Glomerular endothelial cell (primary cell): ENCODE measurements at places on chromosomes 12 and 14. TPM values are rescaled to one million over a fixed set of nuclear protein-coding genes. Genes with fewer than 3 reads are reported as not detected.

GRCh38 chr12:117032593-117033381, 66.4 kb downstream of the TESC start:
- no peak for DNase-seq

- no peak for DNase-seq
Measured at GRCh38 chr12:9868311-9868801, 798 bp downstream of the CLEC2B start.

GRCh38 chr12:92193846-92194245, 48.2 kb upstream of the BTG1 start:
- no peak for DNase-seq

- DNase-seq, result no peak
Measured at GRCh38 chr12:27001663-27002062, 12.5 kb downstream of the TM7SF3 start.

The HOXC6 gene
- total RNA-seq, result 0.10 and 0.70 TPM in 2 replicates

The KRT77 gene
- total RNA-seq, result not detected in 2 replicates

The GPRC5D gene
- total RNA-seq, result not detected in 2 replicates
